Stimulated activated naive CD8-positive, alpha-beta T cell treated with anti-CD3 and anti-CD28 coated beads, Interleukin-15, Interleukin-2, amounts not matched to agents 100 U/mL and 50 U/mL, for 24 hours (primary cell): ENCODE measurements at places on chromosomes 12 and 14.
A peak's percentile ranks its signal among the peaks of the same experiment; 100 is the strongest.

DNA sequence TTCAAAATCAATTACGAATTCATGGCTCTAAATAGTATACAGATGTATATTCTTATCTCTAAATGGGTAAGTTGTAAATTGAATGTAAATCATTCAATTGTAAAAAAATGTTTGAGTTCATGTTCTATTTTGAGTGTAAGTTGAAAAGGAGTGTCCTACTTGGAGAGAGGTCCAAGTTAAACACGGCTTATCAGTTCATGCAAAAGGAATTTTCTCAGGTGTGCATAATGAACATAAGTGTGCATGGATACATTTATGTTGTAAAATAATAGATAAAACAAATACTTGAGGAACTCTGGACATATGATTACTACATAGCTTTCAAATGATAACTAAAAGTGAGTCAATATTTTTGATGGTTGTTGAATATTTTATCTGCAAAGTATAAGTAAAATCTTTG, 79.5 kb downstream of the PPFIA2 start:
- no peak for DNase-seq

DNA sequence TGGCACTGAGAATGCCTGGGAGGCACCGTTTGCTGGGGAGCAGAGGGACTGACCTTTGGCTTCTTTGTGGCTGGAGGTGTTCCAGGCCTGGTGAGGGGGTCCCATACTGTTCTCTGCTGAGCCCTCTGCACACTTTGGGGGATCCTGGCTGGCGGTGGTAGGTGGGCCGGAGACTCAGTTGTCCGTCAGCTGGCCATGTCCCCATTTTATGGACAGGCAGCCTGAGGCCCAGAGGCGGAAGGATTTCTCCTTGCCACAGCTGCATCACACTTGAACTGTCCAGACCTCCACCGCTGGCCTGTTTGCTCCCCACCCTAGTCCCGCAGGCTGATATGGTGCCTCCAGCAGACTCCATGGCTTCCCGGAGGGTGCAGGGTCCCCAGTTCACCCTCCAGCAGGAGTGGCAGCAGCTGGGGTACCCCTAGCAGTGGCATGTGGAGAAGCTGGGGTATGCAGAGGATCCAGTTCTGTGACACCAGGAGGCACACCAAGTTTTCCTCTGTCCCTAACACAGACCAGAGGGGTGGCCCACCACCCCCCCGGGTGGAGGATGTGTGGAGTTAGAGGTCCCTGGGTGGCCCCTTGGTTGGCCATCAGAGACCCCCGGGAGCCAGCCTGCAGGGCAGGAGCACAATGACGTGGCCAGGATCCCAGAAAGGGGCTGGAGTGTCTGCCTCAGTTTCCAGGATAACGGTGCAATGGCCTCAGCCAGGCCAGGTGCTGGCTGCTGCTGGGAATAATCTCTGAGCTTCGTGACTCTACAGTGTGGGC, 14.8 kb downstream of the SLC25A29 start:
- DNase-seq: no peak

- DNase-seq: no peak
These were observed 11.4 kb downstream of the MGST1 start for GRCh38 chr12:16358878-16359277.

DNA sequence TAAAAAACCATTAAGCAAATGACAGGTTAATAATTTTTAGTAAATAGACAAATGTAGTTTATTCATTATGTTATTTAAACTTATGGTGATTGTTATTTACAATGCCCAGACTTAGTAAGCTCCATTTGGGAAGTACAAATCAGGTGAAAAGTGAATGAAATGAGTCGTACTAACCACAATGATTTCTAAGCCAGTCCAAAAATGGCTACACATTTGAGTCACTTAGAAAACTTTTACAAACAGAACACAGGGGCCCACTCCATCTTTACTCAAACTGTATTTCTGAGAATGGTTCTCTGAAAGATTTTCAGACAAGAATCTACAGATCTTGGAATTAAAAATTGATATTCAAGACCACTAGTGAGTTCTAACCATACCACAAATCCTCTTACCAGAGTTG, 653.3 kb upstream of the MIS18BP1 start:
- no peak for DNase-seq

GRCh38 chr12:65823513-65824375, 539 bp upstream of the HMGA2 start:
- peak; percentile 16 for DNase-seq

GRCh38 chr14:67170660-67171059, 18.6 kb upstream of the GARIN2 start:
- no peak for DNase-seq

DNA sequence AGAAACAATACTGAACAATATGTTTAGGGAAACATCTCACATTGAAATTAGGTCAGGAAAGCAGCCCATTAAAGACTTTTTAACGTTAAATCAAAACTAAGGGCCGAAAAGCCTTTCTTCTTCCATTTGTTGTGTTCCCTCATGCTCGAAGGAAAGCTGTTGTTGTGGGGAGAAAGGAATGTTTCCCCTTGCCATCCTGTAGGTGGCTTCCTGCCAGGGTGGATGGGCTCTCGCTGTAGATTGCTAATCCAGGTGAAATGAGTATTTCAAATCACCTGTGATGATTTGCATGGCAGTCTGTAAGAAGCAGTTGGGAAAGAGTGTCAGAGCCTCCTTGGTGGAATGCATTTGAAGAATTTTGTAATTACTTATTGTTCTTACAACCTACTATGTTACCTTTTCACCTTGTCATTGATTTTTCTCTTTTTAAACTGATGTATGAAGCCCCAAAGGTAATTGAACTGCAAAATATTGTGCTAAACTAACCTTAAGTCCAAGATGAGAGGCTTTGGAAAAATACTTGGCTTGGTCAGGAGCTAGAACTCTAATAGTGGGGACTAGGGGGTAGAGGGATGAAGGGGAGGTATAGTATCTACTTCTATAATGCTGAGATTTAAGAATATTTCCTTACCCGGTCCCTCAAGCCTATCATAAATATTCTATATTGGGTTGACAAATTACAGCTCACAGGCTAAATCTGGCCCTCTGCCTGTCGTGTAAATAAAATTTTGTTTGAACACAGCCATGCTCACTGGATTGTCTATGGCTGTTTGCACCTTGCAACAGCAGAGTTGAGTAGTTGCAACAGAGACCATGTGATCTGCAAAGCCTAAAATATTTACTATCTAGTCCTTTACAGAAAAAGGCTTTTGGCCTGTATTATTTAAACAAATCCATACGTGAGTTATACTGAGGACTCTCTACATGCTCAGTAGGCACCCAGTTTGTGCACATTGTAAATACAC, 7.7 kb upstream of the DCP1B start:
- DNase-seq: no peak

DNA sequence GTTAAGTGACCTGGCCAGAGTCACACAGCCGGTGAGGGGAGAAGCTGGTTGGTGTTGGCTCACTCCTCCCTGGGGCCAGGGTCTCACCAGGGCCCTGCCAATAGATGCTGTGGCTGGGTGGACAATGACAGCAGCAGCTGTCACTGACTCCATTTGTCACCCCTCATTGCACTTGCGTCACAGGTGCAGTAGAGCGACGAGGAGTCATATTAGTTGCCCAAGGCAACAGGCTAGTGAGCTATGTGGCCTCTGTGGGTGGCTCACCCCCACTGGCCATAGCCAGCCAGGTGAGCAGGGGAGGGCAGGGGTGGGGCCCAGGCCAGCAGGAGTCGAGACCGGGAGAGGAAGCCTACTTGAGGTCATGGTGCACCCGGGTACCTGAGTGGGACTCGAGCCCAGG, 9.7 kb downstream of the SLC25A47 start:
- DNase-seq: no peak

DNA sequence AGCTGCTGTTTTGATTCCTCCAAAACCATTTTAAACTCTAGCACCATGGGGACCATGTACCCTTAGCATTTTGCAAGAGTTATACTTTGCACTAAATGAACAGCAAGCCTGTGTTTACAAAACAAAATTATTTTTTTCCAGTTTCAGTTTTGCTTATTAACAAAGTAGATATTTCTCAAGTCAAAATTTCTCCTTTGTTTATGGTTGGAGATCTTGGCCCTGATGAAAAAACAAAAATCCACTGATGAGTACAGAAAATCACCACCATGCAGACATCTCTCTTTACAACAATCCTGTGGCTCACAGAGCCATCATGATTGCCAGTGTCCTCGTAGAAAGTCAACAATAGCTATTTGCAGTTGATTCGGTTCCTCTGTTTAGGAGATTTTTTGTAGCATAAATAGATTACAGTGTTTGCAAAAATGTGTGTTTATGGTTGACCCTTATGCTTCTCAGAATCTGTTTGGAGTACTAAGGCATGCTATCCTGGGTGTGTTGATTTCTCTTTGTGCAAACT, 201.1 kb upstream of the NUDT4 start:
- no peak for DNase-seq

- no peak for DNase-seq
These were observed 79.7 kb upstream of the RAP1B start for GRCh38 chr12:68530965-68531364.

DNA sequence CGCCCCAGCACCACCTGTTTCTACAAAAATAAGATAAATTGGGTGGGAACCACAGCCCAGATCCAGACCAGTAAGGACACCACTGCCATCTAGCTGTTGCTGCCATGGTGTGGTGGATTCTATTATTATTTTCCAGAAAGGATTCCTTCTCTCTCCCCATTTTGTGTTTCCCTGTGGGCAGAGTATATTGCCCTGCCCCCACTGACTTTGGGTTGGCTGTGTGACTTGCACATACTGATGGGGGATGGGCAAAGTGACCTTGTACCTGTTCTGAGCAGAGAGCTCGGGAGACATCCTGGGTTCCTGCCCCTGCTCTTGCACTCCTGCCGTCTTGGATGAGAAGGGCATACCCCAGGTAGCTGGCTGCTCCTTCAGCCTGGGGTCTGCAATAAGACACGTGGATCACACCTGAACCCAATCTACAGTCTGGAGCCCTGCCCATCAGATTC, 24.3 kb downstream of the MOAP1 start:
- no peak for DNase-seq

GRCh38 chr14:68261092-68261842, 441.7 kb downstream of the RAD51B start:
- DNase-seq: no peak

GRCh38 chr14:69246331-69246730, 13.6 kb upstream of the GALNT16 start:
- DNase-seq: no peak

DNA sequence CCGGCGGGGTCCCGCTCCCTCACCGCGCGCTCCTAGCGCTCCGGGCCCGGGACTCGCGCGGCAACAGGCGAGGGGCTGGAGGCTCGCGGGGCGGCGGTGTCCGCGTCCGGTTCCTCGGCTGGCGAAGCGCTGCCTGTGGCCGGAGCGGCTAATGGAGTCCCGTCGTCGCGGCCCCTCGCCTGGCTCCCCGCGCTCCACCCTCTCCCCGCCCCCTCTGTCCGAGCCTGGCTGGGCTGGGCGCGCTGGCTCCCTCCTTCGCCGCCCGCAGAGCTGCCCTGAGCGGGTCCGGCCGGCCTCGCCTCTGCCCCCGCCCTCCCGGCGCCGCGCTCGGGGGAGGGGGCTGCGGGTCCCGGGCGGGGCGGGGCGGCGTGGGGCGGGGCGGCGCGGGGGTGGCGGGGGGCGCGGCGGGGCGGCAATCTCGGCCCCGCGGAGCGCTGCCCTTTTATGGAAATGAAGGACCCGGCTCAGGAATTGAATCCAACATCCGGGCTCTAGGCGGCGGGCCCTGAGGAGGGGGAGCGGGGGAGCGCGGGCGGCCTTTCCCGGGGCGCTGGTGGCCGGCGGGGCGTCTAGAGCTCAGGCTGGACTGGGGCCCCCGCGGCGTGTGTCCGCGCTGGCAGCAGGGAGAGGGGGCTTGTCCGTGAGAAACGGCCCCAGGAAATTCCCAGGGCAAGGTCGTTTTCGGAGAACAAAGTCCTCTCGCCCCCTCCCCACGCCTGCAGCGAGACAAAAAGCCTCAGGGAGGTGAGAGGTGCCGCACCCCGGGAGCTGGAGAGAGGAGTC, at the start of gene FERMT2:
FERMT2 (minus strand) TSS at position 153 of the 783 bp plus-strand sequence. CDS start 482 bp downstream, outside the sequence.
- peak; percentile 17 for DNase-seq
